ENCODE measurements at places on chromosomes 12 and 14. TPM values are rescaled to one million over a fixed set of nuclear protein-coding genes. Genes with fewer than 3 reads are reported as not detected.

Gene TBX5
- 0.06 TPM for polyA plus RNA-seq

GRCh38 chr12:4991373-4991772 is 52.3 kb upstream of the KCNA5 start:
- no peak for DNase-seq

Gene KRT83
- not detected for polyA plus RNA-seq

- DNase-seq: no peak
These were observed 58.0 kb upstream of the CDKN3 start for GRCh38 chr14:54338696-54339317.

Gene SART3
- polyA plus RNA-seq: 54.9 TPM

- DNase-seq: no peak
These were observed 7.5 kb upstream of the G2E3 start for GRCh38 chr14:30551460-30551859.

DNA sequence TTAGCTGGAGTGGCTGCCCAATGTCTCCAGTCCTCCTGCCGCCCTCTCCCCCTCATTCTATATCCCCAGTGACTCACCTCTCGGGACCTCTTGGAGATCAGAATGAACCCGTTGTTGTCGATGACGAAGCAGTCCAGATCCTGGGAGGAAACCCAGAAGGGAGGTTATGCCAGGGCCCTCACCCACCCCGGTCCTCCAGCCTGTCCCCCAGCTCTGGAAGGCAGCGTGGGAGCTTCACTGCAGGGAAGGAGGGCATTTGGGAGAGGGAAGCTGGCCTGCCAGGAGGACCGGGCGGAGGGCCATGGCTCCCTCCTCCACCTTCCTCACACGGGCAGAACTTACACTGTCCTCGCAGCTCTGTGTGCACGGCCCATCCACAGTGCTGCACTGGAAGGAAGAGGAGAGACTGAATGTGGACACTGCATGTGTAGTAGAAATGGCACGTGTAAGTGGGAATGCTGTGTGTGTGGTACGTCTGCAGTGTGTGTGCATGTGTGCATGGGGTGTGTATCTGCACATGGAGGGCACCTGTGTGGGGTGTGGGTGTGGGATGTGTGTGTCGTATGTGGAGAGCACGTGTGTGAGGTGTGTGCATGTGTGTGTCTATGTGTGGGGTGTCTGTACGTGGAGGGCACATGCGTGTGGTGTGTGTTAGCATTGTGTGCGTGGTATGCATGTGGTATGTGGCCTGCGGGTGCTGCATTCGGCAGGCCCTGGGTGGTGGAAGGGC is 10.0 kb upstream of the LRTM2 start:
- no peak for DNase-seq

- DNase-seq: no peak
These were observed 26.6 kb downstream of the DDX24 start for GRCh38 chr14:94054401-94054800.

- no peak for DNase-seq
These were observed 17.2 kb downstream of the ZFP36L1 start for GRCh38 chr14:68775614-68776126.

DNA sequence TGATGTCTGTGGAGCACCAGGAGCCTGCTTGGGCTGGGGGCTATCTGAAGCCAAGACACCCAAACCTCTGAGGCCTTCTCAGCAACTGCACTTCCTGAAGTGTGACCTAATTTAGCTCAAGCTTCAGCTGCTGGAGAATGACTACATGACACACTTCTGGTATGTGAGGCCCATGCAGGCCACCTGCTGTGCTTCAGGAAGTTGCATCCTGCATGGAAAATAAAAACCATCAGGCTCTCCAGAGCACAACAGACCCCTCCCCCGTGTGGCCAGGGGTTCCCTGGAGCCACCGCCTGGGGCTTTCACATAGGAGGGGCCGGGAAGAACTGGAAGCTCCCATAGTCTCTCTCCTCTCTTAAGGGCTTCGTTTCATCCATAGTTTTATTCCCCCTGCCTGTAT is 217.7 kb downstream of the SLC15A4 start:
- DNase-seq: no peak

Gene LGR5
- 15.5 TPM for polyA plus RNA-seq

Gene CACNA2D4
- 2.3 TPM for polyA plus RNA-seq

DNA sequence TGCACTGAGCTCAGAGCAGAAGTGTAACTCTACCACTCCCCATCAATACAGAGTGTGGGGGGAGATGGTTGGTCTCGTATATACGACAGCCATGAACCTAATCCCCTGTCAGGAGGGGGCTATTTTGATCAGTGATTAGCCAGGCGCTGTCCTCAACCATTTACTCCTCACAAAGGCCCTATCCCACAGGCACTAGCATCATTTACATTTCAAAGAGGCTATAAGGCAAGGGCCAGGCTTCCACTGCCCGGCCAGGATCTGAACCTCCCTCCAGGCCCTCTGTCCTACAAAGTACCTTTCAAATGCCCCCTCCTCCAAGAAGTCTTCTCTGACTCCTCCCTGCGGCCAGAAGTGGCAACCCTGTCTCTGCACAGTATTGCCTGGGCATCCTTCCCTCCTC is 74.7 kb downstream of the ITPK1 start:
- DNase-seq: no peak

DNA sequence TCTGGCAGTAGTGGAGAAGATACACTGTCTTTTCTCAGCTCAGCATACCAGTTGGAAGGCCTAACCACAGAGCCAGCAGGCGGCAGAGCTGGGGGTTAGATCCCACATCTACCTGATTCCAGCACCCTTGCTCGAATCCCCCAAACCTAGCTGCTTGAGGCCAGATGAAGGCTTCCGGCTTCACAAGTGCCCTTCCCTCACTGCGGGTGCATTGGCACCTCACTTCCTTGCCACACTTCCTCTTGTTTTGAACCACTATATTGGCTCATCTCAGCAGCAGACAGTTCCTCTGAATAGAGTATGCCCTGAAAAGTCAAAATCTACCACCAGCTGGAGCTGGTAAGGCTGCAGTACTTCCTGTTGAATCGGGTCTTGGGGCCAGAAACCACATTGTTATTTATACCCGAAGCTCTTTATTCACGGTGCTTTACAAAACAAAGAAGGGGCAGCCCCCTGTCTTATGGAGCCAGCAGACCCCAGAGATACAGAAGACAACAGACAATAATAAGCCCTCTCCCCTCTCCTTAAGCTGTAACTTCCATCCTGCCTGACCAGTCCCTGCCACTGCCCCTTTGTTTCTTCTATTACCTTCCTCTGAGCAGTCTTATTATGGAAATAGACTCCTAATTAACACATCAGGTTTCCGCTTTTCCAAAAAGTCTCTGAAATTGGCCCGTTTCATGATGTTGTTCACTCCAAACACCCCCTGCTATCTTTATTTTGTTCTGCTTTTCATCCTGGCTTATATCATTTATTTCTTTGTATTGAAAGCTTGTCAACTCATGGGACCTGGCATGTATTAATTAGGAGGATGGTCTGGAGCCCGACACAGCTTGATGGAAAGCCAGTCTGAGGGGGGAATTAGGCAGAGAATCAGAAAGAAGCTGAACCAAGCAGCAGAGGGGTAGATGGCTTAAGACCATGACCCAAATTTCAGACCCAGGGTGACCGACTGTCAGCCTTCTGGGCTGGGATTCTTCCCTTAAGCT is 233.5 kb downstream of the EFCAB11 start:
- no peak for DNase-seq

DNA sequence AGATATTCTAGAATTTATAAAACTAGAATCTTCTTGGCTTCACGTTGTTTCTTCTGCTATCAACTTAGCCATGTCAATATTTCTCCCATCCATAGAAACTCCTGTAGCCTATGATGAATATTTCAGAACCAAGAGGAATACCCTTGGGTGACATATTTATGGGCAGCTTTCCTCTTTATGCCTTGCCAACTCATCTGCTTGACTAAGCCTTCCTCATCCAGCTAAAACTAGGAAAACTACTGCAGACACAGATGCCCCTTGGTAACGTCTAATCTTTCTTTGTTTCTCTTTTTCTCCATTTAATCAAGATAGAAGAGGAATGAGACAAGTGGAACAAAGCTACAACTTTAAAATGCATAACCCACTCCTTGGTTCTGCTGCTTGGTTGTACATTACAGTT is 6.3 kb downstream of the GOLT1B start:
- no peak for DNase-seq

DNA sequence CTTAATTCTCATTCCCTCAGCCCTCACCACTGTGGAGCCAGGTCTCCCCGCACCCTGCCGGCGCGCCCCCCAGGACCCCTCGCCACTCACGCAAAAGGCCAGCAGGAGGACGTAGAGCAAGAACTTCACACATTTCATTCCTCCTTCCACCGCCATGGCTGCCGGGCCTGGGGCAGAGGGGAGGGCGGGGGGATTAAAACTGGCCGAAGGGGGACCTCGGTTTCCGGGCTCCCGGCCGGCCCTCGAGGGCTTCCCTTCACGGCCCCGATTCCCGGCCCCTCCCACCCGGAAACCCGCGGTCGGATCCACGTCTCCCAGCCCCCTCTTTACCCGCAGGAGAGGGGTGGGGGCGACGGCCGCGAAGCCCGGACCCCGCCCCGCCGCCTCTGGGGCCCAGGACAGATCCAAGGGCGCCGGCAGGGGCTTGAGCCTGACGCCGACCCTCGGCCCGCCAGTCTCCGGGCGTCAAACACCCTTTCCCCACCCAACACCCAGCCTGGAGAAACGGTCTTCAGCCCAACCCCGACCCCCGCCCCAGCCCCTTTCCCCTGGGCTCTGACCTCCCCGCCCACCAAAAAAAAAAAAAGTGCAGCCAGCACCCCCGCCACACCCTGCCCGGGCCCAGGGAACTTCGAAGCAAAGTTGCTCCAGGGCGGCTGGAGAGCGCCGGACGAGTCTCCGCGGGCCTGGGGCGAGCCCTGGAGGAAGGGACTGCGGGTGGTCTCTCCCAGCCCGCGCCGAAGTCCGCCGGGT is 447 bp downstream of the CD63 start:
- no peak for DNase-seq

- DNase-seq: no peak
These were observed 53.0 kb downstream of the SPRING1 start for GRCh38 chr12:116684891-116685290.

All from right renal cortex interstitium (tissue), 3 donors.